ENCODE measurements at places on chromosomes 4 and X. TPM values are rescaled to one million over a fixed set of nuclear protein-coding genes. Genes with fewer than 3 reads are reported as not detected.

Gene NUDT11
- 2.1 TPM for total RNA-seq

Gene TTC29
- not detected for total RNA-seq

Gene NCBP2L
- not detected for total RNA-seq

Gene KLHL8
- 4.4 TPM for total RNA-seq

Gene GSX2
- total RNA-seq = not detected

DNA sequence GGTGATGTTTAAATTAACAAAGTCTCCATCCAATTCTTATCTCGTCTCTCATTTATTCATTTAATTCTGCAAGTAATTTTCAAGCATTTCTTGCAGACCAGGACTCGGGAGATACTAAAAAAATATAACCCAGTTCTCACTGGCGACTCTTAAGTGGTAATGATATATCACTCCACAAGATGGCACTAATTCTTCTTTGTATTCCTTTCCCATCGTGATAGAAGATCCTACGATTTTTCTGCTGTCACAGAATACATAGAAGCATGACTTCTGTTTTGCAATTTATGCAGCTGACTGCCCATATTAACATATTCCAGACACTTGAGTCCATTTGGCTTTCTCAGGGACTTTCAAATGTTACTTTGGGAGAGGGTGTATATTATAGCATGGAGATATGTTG lies 64.0 kb upstream of the FGF13 start:
- no peaks in the 10 kb centered on the region for H3K36me3 ChIP-seq
- H3K27me3 ChIP-seq = no peaks in the 10 kb centered on the region
- no peak overlapping the region for H3K4me3 ChIP-seq
- H3K4me1 ChIP-seq = no peaks in the 10 kb centered on the region

- no peaks in the 10 kb centered on the region for H3K36me3 ChIP-seq
- no peaks in the 10 kb centered on the region for H3K27me3 ChIP-seq
- H3K27ac ChIP-seq = no peak overlapping the region
- no peak overlapping the region for H3K4me3 ChIP-seq
Observed at GRCh38 chr4:136306361-136306760, 1225.9 kb downstream of the PCDH18 start.

DNA sequence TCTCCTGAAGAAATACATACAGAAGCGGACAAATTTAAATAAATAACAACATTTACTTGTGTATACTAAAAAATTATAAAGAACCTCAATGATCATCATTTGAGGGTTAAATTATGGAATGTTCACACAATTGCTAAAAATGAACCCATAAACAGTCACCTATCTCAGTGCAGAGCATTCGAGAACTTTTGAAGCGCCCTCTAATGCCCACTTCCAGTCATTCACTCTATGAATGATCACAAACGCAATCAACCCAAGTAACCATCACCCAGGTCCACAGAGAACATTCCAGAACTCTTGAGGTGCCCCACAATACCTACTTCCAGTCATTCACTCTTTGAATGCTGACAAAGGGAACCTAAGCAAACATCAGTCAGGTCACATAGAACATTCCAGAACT lies 103.5 kb upstream of the PLAC1 start:
- no peak overlapping the region for H3K4me3 ChIP-seq
- no peak overlapping the region for H3K27ac ChIP-seq
- DNase-seq = no peak
- no peaks in the 10 kb centered on the region for H3K4me1 ChIP-seq

DNA sequence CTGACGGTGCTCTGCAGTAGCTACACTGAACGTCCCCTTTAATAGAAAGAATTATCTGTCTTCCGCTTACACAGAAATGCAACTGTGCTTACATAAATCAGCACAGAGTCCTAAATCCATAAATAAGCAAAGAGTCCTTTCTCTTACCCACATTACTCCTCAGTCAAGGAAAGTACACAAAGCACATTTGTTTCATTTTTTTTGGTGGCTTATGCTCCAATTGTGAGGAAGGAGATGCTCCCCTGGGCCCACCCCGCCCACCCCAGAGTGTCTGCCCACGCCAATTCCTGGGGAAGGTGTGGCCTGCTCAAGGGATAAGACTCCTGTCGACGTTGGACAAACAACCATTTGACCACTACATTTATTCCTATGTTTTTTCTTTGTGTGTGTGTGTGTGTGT lies 53.8 kb downstream of the CPLX1 start:
- no peak for DNase-seq
- no peaks in the 10 kb centered on the region for H3K27me3 ChIP-seq
- H3K4me1 ChIP-seq = peaks cover 18% of the 10 kb centered on the region
- no peak overlapping the region for H3K27ac ChIP-seq
- H3K4me3 ChIP-seq = no peak overlapping the region

GRCh38 chr4:1599026-1599481 lies 85.1 kb downstream of the FAM53A start:
- H3K4me1 ChIP-seq = no peaks in the 10 kb centered on the region
- no peaks in the 10 kb centered on the region for H3K27me3 ChIP-seq
- H3K36me3 ChIP-seq = no peaks in the 10 kb centered on the region
- no peak for DNase-seq

GRCh38 chr4:18593297-18594002 lies 571.9 kb upstream of the LCORL start:
- peaks cover 3% of the 10 kb centered on the region for H3K4me1 ChIP-seq
- H3K27ac ChIP-seq = no peak overlapping the region
- peak; percentile 65 for DNase-seq

DNA sequence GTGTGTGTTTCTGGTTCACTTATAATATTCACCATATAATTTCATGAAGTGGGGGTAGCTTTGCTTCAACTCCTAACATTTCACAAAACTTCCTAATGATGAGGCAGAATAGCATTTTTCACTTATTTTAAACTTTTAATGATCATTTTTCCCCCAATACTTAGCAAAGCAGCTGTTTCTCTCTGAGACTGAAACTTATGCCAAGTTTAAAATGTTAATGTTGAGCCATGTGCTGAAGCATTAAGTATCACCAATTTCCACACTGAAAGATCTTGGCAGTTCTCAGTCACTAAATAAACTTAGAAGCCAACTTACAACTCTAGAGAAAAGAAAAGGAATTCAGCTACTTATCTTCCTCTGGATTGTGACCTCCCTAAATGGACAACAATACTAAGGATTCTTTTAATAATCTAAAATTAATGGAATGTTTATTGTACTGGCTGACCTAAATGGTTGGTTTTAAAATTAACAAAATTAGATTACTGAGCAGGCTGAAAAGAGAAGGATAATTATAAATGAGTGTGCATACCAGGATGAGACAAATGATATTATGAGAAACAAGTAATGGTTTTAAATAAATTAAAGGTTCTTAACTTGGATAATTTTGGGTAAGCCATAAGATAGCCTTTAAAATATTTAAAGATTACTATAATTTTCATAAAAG lies 1429.4 kb upstream of the ADGRL3 start:
- H3K36me3 ChIP-seq = no peaks in the 10 kb centered on the region
- DNase-seq = no peak
- no peaks in the 10 kb centered on the region for H3K4me1 ChIP-seq
- no peaks in the 10 kb centered on the region for H3K27me3 ChIP-seq

GRCh38 chr4:86950831-86951525 lies 16.2 kb downstream of the AFF1 start:
- peaks cover 21% of the 10 kb centered on the region for H3K4me1 ChIP-seq
- no peaks in the 10 kb centered on the region for H3K36me3 ChIP-seq
- no peak overlapping the region for H3K4me3 ChIP-seq
- no peaks in the 10 kb centered on the region for H3K27me3 ChIP-seq

GRCh38 chr4:126271292-126271691 lies 956.5 kb downstream of the FAT4 start:
- H3K27me3 ChIP-seq = no peaks in the 10 kb centered on the region
- no peak overlapping the region for H3K27ac ChIP-seq
- no peaks in the 10 kb centered on the region for H3K4me1 ChIP-seq
- no peak overlapping the region for H3K4me3 ChIP-seq

DNA sequence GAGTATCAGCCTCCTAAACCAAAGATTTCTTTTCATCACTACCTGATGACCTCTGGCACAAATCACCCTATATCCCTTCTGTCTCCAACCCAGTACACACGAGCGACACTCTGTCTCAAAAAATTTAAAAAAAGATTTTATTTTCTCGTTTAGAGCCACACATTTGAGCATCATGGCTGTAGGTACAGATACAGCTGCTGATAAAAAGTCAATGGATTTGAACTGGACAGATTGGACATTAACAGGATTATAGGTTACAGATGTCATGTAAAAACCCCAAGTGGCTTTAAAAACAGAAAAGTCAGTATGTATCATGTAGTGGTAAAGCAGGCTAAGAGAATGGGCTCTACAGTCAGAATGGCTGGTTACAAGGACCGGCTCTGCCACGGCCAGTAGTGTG lies 171.1 kb downstream of the SCFD2 start:
- H3K4me1 ChIP-seq = no peaks in the 10 kb centered on the region
- H3K27ac ChIP-seq = no peak overlapping the region
- no peaks in the 10 kb centered on the region for H3K27me3 ChIP-seq
- no peaks in the 10 kb centered on the region for H3K36me3 ChIP-seq

DNA sequence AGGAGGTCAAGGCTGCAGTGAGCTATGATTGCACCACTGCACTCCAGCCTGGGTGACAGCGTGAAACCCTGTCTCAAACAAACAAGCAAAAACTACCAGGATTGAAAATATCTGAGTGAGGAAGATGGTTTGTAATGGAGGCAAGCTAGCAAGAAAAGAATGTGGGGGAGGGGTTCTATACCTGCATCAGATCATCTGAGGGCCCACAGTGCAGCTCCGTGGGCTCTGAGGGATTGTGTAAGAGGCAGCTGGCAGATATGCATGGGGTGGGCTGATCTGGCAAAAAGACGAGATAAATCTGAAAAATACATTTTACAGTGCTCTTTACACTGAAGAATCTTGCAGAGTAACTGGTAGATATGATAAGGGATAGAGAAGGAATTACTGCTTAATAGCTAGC lies 28.9 kb upstream of the CHRNA9 start:
- no peak overlapping the region for H3K4me3 ChIP-seq
- H3K27me3 ChIP-seq = no peaks in the 10 kb centered on the region
- H3K4me1 ChIP-seq = no peaks in the 10 kb centered on the region
- no peak overlapping the region for H3K27ac ChIP-seq
- H3K36me3 ChIP-seq = no peaks in the 10 kb centered on the region

- no peak overlapping the region for H3K27ac ChIP-seq
- H3K36me3 ChIP-seq = no peaks in the 10 kb centered on the region
- H3K4me3 ChIP-seq = no peak overlapping the region
- DNase-seq = no peak
- no peaks in the 10 kb centered on the region for H3K27me3 ChIP-seq
Observed at GRCh38 chr4:82038936-82039335, 334.9 kb downstream of the HNRNPD start.

GRCh38 chr4:182683661-182684060 lies 233.5 kb downstream of the DCTD start:
- no peak overlapping the region for H3K4me3 ChIP-seq
- DNase-seq = no peak
- no peaks in the 10 kb centered on the region for H3K36me3 ChIP-seq
- H3K27me3 ChIP-seq = no peaks in the 10 kb centered on the region
- no peak overlapping the region for H3K27ac ChIP-seq
- no peaks in the 10 kb centered on the region for H3K4me1 ChIP-seq

GRCh38 chr4:139624441-139625092 lies 41.1 kb upstream of the MGST2 start:
- H3K36me3 ChIP-seq = no peaks in the 10 kb centered on the region
- DNase-seq = no peak
- H3K4me3 ChIP-seq = no peak overlapping the region

DNA sequence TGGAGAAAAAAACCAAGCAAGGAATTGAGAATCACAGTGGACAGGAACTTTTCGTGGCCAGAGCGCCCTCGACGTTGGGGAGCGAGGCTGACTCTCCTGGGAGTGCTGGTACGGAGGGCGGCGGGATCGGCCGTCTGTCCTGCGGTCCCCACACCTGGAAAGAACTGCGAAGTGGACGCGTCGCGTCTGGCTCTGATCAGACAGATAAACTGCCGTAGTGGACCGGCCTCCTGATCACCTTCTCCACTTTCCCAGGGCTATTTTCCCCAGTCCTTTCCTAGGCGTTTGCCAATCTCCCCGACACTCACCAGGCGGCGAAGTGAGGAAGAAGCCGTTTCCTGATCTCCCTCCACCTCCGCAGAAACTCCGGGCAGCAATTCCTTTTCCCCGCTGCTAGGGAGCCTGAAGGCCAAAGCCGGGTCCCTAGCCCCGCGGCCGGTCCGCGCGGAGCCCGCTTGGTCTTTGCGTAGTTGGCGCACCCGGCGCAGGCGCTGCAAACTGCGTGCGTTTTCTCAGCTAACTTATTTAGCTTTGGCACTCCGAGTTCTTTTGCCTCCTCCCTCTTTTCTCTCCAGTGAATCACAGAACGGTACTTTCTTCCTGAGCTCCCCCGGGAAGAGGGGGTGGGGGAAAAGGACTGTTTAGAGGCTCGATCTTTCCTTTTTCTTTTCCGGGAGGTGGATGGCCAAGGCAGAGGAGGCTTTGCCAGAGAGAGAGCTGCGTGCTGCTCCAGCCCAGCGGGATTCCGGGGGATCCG lies at the start of gene ARSJ:
Gene ARSJ, minus strand, starts transcription at position 500 of the 757 bp plus-strand sequence. CDS start 813 bp downstream, outside the sequence.
- H3K27me3 ChIP-seq = no peaks in the 10 kb centered on the region
- peak within 1 kb of the TSS; percentile 14 for H3K4me3 ChIP-seq
- peak; percentile 59 for DNase-seq

- no peak overlapping the region for H3K27ac ChIP-seq
- DNase-seq = no peak
- H3K4me1 ChIP-seq = no peaks in the 10 kb centered on the region
- H3K27me3 ChIP-seq = no peaks in the 10 kb centered on the region
Observed at GRCh38 chr4:106062452-106062875, 167.2 kb downstream of the NPNT start.

- H3K4me1 ChIP-seq = no peaks in the 10 kb centered on the region
- peak; percentile 16 for DNase-seq
- no peaks in the 10 kb centered on the region for H3K27me3 ChIP-seq
- no peak overlapping the region for H3K4me3 ChIP-seq
- H3K27ac ChIP-seq = no peak overlapping the region
Observed at GRCh38 chr4:158996669-158997074, 106.2 kb upstream of the RAPGEF2 start.

DNA sequence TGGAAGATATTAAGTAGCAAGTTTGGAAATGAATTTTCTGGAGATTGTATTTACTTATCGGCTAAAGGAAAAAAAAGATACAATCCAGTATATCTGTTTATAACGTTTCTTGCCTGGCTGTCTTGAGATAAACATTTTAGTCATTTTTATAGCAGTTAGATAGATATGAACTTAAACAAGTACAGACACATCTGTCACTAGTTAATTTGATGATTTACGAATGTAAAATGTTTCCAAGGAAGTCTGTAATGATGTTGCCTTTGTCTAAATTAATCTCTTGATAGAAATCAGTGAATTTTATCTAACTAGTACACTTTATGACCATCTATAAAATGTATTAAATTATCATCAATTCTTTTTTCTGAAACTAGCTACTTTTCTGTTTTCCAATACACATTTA lies 5.7 kb downstream of the BMPR1B start:
- H3K36me3 ChIP-seq = no peaks in the 10 kb centered on the region
- no peak overlapping the region for H3K4me3 ChIP-seq
- H3K27ac ChIP-seq = no peak overlapping the region
- DNase-seq = no peak

GRCh38 chr4:61520166-61520565 lies 320.0 kb downstream of the ADGRL3 start:
- H3K27me3 ChIP-seq = no peaks in the 10 kb centered on the region
- H3K4me1 ChIP-seq = no peaks in the 10 kb centered on the region
- no peak overlapping the region for H3K4me3 ChIP-seq
- no peak for DNase-seq
- no peaks in the 10 kb centered on the region for H3K36me3 ChIP-seq
